ENCODE measurements at places on chromosomes 13 and 19.

DNA sequence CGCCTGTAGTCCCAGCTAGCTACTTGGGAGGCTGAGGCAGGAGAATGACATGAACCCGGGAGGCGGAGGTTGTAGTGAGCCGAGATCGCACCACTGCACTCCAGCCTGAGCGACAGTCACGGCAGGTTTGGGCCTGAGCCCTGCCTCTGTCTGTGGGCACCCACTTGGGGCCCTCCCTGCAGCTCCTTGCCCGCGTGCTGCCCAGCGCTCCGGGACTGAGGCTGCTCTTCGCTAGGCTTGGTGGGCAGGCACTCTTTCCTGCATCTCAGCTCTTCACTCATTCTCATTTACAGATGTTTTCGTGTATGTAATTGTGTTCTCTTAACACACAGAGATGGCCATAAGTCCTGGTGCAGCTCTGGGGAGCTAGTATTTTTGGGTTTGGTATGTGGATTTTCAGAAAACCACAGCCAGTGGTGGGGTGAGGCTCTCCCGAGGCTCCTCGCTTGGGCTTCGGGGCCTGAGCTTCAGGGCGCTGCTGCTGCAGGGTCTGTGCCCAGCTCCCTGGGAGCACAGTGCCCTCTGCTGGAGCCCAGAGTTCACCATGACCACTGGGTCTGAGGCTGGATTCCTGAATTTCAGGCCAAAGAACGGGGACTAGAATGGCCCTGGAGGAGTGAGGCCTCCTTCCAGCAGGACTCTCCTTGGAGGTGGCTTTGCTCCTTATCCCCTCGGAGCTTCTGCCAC lies 15.2 kb downstream of the UPF1 start:
- peak; percentile 54 for DNase-seq

DNA sequence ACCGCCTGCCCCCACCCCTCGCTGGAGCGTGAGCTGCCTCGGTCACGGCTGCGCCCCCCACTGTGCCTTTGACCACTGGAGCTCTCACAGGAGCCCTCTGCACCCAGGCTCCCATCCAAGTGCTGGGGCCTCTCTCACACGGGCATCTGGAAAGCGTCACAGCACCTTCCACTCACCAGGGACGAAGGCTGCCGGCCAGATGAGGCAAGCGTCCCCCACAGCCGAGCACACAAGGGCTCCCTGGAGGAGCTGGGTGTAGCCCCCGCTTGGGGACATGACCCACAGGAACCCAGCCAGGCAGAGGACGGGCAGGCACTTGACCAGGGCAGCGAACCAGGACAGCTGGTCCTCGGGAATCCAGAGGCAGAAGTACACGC lies 560 bp downstream of the TMEM86B start:
- DNase-seq, result no peak

DNA sequence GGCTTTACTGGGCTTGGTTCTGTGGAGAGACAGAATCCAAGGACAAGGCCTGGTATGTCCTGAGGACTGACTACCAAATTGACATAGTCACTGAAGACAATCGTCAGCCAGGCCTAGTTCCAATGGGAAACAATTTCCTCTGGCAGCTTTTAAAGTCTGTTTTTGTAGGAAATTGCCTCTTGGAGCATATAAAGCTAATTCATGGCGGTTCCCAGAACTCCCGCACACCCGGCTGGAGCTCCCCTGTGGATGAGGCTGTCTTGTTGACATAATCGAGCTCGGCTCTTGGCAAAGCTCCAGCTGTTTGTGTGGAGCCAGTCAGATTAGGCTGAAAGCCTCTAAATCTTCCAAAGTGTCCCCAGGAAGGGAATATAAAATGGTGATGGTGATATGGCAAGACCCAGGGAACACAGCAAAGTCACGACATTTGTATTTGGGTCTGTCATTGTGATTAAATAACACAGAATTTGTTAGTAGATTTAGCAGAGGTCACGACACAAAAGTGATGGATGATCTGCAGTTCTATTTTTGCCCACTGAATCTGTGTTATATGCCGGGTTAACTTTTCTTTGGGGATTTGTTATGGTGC lies 395.0 kb downstream of the PCDH9 start:
- DNase-seq, result no peak

GRCh38 chr13:95235199-95235756 lies 66.0 kb downstream of the ABCC4 start:
- no peak for DNase-seq

GRCh38 chr13:47548294-47548840 lies 452.7 kb downstream of the SUCLA2 start:
- DNase-seq, result no peak

GRCh38 chr19:18660051-18660910 lies 23.2 kb upstream of the CRTC1 start:
- DNase-seq, result no peak

DNA sequence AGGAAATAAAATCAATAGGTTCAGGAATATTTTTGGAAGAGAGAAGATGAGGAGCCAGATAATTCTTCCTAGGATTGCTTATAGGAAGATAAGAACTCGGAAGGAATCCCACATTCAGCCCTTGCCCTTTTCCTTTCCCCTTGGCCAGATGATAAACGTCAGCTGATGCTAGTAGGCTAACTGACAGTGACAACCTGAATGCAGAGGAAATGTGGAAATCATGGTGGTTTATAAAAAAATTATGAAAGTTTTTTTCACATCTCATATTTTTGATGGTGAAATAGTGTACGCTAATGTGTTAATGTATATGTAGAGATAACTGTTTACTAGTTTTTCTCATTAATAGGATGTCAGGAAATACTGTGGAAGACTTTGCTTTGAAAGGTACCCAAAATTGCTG lies 56.9 kb downstream of the EDNRB start:
- DNase-seq, result no peak

- DNase-seq, result no peak
Observed at GRCh38 chr13:65940720-65941119, 1289.4 kb downstream of the PCDH9 start.

DNA sequence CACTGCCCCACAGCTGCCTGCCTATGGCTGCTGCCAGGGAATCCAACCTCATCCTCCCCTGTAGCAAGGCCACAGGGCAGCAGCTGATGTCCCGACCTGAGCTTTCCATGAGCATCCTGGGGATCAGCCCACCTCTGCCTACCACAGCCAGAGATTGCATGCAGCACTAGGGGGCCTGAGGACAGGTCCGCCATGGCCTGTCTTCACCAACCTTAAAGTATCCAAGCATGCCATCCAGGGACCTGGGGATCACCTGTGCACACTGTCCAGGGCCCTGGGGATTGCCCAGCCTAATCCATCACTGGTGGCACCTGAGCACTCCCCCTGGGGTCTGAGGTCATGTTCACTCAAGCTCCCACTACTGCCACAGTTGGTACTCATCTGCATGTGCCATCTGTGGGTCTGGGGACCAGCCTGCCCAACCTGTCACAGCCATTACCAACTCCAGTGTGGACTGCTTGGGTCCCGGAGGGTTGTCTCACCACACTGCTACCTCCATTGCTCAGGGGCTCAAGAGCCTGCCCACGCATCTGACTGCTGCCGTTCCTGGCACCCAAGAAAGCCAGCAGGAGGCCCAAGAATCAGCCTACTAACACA lies 53.0 kb downstream of the KCTD15 start:
- DNase-seq, result no peak

GRCh38 chr19:20318616-20319015 lies 151.6 kb downstream of the ZNF486 start:
- no peak for DNase-seq

GRCh38 chr13:39370048-39370447 lies 232.9 kb downstream of the LHFPL6 start:
- no peak for DNase-seq

DNA sequence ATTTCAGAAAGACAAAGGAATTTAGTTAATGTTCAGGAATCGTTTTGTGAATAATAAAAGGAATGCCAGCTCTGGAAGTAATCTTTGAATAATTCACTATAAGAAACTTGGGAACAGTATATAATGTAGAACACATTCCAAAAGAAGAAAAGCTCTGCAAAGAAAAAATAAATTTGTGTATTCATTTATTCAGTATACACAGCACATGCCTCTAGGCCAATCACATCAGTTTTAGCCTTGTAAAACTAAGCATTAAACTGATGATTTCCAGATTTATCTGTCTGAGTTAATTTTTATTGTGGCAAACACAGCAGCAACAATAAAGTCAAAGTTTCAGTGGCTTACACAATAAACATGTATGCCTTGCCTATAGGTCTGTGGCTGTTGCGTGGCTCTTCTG lies 5.7 kb upstream of the RXFP2 start:
- DNase-seq, result no peak

DNA sequence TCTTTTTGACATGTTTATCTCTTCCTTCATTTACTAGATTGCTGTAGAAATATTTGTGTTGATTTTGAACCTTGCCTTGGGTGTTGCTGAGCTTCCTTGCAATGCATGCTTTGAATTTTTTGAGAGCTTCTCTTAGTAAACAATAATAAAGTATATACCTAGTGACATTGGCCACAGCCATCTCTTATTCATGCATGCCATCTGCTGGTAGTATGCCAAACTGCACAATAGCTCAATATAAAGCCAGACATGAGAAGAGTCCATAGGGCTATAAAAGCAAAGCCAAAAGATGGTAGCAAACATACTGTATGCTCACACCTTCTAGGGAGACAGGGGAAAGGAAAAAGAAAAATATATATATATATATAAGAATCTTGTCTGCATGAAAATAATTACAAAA lies 18.9 kb upstream of the ZSCAN5A start:
- DNase-seq, result peak; percentile 35

DNA sequence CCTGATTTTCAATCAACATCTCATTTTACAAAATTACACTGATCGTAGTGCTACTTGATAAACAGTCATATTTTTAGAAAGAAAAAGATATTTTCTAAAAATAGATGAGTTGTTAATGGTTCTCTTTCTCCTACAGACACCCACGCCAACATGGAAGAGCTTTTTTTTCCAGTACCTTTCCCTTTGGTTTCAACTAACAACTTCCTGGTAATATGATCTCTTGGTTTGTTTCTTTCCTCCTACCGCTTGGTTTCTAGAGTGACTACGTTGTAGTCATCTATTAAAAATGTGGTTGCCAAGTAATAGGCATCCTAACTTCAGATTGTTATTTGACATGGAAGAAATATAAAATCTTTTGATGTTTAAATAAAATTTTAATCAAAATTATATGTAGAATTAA lies 189.0 kb downstream of the LACC1 start:
- peak; percentile 47 for DNase-seq

DNA sequence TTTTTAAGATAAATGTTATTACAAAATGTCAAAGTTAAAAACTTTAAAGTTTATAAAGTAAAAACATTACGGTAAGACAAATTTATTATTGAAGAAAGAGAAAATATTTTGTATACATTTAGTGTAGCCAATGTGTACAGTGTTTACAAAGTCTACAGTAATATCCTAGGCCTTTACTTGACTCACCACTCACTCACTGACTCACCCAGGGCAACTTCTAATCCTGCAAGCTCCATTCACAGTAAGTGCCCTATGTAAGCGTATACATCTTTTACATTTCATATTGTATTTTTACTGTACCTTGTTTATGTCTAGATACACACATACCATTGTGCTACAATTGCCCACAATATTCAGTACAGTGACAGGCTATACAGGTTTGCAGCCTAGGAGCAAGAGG lies 448.2 kb downstream of the KCTD12 start:
- DNase-seq, result no peak

- DNase-seq, result no peak
Observed at GRCh38 chr13:77325371-77325980, 1.4 kb downstream of the MYCBP2 start.

DNA sequence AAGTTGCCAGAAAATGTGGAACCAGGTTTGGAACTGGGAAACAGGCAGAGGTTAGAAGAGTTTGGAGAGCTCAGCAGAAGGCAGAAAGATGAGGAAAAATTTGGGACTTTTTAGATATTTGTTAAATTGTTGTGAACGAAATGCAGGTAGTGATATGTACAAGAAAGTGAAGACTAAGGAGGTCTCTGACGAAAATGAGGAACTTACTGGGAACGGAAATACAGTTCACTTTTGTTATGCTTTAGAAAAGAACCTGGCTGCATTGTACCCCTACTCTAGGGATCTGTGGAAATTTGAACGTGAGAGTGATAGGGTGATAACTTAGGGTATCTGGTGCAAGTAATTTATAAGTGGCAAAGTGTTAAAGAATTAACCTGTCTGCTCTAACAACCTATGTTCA lies 632.4 kb downstream of the SLITRK5 start:
- no peak for DNase-seq

- DNase-seq, result no peak
Observed at GRCh38 chr13:66996503-66996902, 233.6 kb downstream of the PCDH9 start.

DNA sequence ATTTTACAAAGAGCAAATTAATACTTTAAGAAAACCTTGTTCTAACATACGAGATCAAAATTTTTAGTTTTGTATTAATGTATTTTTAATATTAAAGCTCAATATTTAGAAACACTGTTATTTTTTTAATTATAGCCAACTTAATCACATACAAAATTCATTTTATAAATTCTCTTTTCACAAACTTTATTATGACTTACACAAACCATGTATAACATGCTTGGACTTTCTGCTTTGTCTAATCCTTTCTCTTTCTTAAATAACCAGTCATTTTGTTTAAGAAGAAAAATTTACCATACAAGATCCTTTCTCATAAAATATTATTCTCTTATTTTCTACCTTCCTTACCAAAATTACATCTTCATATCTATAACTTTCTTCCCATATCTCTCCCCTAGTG lies 62.2 kb downstream of the CYSLTR2 start:
- DNase-seq, result no peak

- DNase-seq, result no peak
Observed at GRCh38 chr13:75194717-75195462, 287.1 kb downstream of the TBC1D4 start.

DNA sequence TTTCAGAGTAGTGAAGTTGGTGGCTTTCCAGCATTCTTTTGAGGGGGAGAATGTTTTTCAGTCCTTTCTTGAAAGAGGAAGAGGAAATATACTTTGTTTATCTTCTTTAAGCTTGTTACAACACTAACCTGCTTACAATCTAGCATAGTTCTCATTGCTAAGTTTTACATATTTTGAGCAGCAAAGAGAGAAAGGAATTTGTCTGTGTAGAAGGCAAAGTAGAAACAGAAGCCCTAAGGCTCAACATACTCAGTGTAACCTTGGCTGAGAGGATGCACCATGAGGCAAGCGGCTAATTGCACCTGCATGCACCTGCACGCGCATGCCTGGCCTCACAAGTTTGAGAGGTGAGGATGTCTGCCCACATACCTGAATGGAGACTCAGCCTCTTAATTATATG lies 2.2 kb downstream of the FRY start:
- DNase-seq, result no peak

DNA sequence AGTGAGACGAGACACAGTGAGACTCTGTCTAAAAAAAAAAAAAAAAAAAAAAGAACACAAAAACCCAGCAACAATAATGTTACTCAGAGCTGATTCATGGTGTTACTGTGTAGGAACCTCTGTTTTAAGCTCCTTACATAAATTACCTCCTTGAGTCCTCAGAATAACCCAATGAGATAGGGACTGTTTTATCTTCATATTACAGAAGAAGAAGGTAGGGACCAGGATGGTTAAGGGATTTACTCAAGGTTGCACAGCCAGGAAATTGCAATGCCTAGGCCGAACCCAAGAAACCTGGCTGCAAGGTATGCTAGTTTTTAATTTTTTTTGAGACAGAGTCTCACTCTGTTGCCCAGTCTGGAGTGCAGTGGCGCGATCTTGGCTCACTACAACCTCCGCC lies 1.5 kb upstream of the DAND5 start:
- DNase-seq, result no peak

GRCh38 chr13:103130681-103131210 lies 64.5 kb upstream of the SLC10A2 start:
- no peak for DNase-seq

All from AG09309 (cell line).